ENCODE measurements at places on chromosomes 1 and 21.

GRCh38 chr21:45615145-45615711 lies 28.3 kb upstream of the PCBP3 start:
- no peak for DNase-seq

- no peak for DNase-seq
These were observed 19.0 kb downstream of the MRPS6 start for GRCh38 chr21:34092262-34092921.

DNA sequence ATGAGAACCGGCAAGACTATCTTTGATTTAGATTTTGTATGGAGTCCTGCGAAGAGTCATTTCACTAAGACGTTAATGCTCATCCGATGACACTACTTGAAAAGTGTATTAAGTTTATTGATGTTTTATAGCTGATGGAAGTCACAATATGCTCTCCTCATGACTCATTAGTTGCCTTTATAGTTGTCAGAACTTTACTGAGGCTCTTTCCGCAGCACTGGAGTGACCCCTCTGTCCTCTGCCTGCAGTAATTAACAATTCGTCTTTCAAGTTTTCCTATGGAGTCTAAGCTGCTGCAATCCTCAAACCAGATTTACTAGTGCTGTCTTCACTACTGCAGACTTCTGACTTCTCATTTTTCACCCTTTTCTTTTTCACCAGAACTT lies 853 bp downstream of the USP16 start:
- DNase-seq: peak; percentile 6

DNA sequence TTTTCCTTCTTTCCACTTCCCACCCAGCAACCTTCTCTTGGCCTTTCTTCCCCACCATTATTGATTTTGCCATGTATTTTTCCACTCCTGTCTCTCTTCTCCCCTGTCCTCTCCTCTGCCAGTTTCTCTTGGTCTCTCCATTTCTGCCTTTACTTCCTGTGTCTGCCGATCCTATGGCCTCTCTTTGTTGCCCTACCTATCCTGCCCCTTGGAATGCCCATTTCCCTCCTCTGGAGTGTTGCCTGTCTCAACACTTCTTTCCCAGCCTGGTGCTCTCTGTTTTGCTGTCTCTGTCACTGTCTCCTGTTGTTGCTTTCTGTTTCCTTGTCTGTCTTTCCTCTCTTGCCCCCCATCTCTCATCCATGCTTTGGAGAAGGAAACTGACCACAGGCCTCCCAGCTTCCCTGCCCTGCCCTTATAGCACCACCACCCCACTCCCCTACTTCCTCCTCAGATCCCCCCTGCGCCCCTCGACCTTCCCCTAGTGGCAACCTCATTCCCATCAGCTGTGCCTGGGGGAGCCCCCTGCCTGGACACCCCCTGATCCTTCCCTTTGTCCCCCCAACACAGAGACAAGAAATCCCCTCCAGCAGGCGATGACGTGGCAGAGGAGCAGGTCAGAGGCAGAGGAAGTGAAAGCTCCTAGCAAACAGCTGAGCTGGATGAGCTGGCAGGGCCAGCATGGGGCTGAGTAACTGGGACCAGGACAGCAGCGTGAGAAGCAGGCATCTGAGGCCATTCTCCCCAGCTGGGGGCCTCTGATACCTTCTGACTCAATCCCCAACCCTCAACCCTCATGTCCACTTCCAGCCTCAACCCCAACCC lies 6.6 kb upstream of the ETV3L start:
- peak; percentile 82 for DNase-seq

DNA sequence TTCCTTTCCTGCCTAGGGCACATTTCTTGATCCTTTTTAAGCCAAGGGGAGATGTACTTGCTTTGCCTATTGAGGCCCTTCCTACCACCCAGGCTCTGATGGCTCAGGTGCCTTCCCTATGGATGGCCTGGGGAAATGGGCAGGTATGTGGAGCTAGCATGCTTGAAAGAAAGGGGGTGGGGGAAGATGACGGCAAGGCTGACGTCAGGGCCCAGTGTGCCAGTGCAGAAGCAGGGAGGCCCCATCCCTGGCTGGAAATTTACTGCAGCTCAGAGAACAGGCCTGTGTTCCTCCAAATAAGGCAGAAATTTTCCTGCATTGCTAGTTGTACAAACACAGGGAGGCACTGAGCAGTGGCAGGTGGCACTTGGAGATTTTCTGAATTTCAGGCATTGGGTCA lies 453.2 kb upstream of the VAMP3 start:
- DNase-seq: no peak

DNA sequence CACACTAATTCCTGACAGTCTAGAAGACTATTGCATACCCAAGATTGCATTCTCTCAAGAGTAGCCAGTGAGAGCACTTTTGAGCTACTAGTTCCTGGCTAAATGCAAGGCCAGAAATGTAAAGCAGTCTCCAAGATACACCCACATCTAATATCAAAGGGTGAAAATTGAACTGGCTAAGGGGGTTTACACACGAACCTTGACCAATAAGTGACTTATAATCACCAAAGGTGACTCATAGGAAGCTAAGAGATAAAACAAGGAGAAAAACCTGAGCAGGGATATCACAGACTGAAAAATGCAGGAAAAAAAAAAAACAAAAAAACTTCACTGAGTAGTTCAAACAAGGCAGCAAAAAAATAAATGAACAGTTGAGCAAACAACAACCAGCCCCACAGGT lies 172.2 kb upstream of the RRP15 start:
- no peak for DNase-seq

- DNase-seq: peak; percentile 98
These were observed at the start of gene ZNF697 for GRCh38 chr1:119647734-119648619. ZNF697 (minus strand) TSS chr1:119648266; CDS start chr1:119626100, 22,166 bp downstream.

GRCh38 chr1:8394456-8395321 lies 76.8 kb downstream of the SLC45A1 start:
- peak; percentile 85 for DNase-seq

DNA sequence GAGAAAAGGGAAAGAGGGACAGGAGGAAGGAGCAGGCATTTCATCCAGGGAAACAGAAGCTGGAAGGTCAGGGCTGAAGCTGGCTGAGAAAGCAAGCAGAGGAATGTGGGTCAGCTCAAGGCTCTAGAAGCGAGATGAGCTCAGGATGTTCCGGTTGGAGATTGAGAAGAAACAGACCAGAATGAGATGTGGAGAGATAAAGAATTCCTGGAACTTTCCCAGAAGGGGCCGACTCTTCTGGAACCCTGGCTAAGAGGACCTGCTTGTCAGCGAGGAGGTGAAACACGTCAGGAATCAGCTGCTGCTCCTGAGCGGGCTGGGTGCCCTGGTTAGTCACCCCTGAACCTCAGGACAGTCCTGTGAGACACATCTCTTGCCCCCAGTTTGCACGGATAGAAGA lies 75.9 kb downstream of the HUNK start:
- no peak for DNase-seq

DNA sequence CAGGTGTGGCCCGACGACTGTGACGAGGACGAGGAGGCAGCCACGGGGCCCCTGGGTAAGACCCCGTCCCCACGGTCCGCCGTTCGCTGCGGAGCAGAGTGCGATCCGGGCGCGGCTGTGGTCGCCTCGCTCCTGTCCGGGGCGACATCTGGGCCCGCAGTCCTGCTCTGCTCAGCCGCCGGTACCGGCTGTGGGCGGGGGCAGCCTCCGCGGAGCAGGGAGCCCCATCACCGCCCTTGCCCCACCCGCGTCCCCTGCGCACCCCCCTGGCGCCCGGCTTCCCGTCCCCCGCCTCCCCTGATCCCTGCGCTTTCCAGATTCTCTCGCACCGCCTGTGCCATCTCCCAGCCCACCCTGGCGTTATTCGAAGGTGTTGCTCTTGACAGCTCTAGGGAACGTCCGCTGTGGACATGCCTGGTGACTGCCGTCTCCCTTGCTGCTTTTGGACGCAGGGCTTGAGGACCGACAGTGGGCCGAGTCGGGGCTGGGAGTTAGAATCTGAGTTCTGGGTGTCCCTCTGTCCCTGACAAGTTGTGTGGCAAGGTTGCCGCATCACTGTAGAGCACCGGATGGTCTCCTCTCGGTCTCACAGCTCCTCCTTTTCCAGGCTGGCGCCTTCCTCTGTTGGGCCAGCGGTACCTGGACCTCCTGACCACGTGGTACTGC lies 596 bp downstream of the TOR3A start:
- DNase-seq: peak; percentile 21

DNA sequence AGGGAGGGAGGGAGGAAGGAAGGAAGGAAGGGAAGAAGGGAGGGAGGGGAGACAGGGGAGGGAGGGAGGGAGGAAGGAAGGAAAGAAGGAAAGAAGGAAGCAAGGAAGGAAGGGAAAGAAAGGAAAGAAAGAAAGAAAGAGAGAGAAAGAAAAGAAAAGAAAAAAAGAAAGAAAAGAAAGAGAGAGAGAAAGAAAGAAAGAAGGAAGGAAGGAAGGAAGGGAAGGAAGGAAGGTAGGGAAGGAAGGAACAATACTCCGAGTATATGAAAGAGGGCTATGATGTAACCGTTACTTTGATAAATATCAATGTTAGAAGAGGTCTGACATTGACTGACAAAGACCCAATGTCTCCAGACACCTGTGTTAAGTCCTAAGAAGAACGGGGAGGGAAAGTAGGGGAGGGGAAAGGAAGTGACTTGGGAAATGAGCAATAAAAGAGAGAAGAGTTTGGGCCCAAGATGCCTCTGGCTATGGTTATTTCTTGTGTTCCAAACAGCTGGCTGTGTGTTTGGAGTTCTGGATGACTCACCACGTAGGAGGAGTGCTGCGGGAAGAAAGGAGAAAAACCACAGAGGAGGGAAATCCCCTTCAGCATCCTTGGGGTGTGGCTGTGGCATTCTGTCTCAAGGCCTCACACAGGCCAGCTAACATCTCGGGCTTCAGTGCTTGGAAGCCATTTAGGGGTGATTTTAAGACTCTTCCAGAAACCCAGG lies 37.0 kb upstream of the RXRG start:
- DNase-seq: peak; percentile 86

- no peak for DNase-seq
These were observed 81.6 kb downstream of the CAMTA1 start for GRCh38 chr1:6866825-6867224.

GRCh38 chr21:45382697-45382997 lies 22.3 kb upstream of the COL18A1 start:
- DNase-seq: no peak

GRCh38 chr1:48061162-48062136 lies 64.3 kb upstream of the TRABD2B start:
- peak; percentile 50 for DNase-seq

DNA sequence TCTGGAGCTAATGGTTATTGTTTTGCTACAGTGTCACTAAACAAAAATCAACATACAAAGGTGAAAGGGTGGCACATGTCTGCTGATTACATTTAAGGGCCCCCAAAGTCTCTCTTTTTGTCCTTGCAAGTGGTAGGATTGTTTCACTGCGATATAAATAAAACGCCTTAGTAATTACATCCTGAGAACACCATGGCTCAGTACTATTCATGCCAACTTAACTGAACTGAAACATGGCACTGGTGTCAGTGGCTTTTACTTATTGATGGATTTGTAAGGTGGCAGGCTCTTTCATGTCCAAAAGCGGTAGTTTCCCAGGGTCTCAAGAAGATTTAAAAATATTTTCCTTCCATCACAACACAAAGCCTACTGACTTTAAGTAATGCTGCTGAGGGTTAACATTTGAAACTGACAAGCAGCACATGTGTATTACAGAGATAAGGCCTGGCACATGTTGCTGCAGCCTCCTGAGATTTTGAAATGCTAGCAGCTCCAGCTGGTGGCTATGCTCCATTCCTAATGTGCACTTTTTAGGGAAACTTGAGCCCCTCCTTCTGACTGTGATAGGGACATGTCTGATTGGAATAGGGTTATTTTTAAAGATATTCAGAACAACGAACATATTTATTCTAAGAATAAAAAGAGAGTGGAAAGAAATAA lies 86.8 kb downstream of the ATP1B1 start:
- DNase-seq: no peak

DNA sequence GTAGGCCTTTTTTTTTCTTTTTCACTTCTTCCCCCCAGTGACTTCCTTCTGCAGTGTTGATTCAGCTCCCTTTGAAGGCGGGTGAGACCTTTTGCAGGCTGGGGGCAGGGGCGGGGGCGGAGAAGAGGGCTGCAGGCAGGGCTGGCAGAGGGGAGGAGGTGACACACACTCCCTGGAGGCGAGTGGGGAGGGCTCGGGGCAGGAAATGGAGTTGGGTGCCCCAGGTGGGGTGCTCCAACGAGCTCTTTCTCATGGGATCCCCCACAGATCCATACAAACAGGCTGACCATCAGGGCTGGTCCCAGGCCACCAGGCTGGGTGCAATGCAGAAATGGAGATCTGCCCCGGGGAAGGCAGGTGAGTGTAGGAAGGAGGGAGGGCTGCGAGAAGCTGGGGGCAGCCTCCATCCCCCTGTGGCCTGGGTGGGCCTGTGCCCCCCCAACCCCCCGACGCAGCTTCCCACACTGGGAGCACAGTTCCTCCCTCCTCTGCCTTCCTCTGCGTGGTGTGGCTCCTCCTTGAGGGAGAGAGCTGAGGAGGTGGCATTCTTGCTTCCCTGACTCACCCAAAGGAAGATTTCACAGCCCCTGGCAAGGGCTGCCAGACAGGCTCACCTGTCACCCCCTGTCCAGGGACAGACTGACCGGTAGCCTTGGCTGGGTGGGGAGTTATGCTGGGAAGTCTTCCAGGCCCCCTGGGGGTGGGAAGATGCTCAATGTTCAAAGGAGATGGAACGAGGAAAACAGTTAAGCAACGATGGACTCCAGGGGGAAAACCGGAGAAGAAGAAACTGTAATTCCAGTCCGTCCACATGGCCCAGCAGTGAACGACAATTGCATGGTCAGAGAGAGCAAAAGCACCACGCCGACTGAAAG lies 7.1 kb upstream of the ITGB2 start:
- peak; percentile 83 for DNase-seq

DNA sequence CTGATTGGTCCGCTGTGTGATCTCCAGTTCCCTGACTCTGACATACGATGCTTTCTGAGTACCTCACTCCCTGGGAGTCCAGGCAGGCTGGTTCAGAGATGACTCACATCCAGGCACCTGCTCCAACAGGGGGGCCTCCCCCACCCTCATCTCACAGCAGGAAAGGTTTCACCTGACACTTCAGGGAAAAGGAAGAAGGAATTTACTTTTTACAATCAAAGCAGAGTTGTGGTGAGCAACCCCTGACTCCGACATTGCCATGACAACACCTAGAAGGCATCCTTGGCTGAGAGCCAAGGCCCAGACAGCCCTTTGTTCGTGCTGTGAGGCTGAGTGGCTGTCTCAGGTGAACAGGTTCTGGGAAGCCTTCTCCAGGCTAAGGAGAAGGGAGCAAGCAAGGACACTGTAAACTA lies 164.6 kb upstream of the GJB5 start:
- DNase-seq: no peak

GRCh38 chr1:236398538-236398937 lies 4.5 kb downstream of the EDARADD start:
- no peak for DNase-seq

- no peak for DNase-seq
These were observed 102.2 kb downstream of the PHTF1 start for GRCh38 chr1:113657126-113657525.

DNA sequence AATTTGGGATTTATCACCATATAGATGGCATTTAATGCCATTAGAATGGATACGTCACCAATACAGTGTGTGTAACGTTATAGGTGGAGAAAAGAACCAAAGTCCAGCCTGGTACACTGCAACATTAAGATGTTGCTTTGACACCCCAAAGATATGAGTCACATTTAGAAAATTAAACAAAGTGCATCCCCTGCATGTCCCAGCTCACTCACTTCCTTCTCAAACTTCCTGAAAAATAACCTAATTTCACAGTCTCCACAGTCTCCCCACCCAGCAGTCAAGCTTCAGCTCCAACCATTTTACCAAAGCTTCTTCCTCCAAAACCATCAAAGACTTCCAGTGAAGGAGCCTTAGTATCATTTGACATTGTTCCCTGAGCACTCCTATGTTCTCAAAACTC lies 111.9 kb downstream of the OMA1 start:
- DNase-seq: peak; percentile 29

Data from fibroblast of skin of right quadriceps (primary cell).